Panc1 (cell line): ENCODE measurements at places on chromosomes 6 and 20. TPM values are rescaled to one million over a fixed set of nuclear protein-coding genes. Genes with fewer than 3 reads are reported as not detected.

DNA sequence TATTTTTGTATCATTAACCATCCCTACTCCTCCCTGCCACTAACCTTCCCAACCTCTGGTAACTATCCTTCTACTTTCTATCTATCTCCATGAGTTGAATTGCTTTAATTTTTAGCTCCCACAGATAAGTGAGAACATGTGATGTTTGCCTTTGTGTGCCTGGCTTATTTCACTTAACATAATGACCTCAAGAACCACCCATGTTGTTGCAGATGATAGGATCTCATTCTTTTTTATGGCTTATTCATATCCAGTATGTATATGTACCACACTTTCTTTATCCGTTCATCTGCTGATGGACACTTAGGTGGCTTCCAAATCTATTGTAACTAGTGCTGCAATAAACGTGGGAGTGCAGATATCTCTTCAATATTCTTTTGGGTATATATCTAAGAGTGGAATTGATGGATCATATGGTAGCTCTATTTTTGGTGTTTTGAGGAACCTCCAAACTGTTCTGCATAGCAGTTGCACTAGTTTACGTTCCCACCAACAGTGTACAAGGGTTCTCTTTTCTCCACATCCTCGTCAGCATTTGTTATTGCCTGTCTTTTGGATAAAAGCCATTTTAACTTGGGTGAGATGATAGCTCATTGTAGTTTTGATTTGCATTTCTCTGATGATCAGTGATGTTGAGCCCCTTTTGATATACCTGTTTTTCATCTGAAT is 201.4 kb downstream of the ARHGAP18 start:
- DNase-seq: no peak

DNA sequence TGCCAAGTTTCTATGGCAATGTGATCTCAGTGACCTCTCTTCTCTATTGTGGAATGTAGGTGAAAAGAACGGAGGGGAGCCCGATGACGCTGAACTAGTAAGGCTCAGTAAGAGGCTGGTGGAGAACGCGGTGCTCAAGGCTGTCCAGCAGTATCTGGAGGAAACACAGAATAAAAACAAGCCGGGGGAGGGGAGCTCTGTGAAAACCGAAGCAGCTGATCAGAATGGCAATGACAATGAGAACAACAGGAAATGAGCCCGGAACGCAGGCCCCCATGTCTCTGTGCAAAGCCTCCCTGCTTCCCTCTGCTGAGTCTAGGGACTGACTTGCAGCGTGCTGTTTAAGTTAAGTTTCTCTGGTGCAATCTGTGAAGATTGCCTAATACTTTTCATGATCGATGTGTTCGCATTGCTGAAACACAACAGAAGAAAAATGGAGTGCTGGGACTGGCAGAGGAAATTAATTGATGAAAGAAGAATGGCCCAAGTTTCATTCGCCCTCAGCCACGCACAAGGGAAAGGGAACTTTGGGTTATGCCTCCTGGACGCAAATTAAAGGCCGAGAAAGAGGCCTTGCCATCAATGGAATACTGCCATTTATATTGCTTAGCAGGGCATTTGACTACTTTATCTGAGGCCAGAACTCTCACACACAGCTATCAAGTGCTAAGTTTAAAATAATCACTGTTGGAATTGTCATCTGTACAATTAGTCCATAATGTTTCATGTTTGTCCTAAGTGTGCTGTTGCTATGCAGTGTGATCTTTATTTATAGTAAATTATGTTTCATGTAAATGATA is 146.4 kb downstream of the AKAP7 start:
- no peak for DNase-seq

DNA sequence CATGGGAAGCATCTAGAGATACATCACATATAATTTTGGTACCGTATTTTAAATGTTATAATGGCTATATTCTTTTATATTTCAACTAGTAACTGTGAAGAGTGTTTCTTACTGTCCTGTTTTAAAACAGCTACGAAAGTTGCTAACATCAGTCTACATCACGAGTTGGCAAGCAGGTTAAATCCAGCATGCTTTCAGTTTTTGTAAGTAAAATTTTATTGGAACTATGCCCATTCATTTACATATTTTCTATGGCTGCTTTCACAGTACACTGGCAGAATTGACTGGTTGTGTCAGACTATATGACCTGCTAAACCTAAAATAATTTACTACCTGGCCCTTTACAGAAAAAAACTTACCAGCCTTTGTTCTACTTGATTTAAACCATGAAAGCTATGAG is 478.1 kb downstream of the PHF3 start:
- DNase-seq: no peak

DNA sequence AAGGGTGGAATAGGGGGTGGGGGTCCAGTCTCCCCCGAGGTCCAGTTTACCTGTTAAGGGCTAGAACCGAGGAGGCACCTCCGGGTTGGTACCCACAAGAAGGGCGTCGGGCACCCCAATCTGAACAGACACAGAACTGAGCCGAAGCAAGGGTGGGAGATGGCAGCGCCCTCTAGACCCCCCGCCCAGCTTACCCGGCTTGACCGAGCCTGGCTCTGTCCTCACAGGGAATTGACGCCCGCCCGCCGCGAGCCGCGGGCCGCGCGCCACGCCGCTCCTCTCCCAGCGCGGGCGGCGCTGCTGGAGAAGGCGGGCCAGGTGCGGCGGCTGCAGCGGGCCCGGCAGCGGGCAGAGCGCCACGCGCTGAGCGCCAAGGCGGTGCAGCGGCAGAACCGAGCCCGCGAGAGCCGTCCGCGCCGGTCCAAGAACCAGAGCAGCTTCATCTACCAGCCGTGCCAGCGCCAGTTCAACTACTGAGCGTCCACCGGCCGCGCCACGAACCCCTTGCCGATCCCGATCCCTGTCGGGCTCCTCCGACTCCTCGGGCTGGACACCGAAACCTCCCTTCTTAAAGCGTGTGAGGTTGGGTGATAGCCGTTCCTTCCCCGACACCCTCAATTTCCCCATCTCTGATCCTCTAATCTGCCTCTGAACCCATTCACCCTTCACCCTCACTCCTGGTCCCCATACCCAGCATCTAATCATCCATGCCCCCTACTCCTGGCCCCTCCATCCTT is 5.9 kb downstream of the TP53INP2 start:
- DNase-seq: no peak

DNA sequence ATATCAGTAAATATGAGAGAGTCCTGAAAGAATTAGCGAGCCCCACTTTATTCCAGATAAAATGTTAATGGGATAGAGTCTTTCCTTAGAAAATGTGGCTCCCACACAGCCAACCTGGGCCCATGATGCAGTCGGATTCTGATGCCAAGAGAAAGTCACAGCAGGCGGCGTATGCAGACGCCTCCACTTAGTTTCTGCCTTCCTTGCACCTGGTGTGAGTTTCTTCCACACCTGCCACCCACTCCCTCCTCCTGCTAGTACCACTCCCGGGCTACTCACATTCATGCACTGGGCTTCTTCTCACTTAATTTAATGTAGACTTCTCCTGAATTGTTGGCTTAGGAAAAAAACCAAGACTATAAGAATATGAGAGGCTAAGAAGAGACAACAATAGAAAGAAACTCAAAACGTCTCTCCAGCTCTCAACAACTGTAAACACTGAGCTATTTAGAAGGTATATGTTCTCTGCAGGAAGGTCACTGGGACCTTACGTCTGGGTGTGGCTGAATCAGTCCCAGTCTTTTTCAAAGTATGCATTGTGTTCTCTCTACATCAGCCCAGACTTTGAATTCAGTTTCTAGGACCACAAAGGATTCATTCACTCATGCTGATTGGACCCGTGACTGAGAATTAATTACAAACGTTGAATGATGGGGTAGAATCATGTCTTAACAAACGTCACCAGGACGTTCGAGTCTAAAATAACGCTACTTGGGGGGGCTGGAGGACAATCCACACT is 70.4 kb downstream of the GCNT2 start:
- no peak for DNase-seq

DNA sequence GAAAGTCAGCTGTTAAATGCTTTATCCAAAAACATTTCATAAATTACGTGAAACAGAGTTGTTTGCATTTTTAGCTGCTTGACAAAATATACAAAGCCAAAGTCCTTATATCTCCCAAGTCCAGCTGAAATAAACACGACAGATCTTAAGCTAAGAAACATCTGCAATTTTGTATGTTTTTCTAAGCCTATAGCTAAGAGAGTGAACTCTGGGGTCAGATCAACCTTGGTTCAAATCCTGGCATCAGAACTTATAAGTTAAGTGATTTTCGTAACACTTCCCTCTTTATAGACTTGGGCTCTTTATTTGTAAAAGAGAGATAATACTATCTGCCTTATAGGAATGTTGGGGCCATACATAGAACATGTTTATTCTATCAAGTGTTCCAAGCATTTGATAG is 176.7 kb downstream of the PTPRK start:
- no peak for DNase-seq

GRCh38 chr6:106281088-106281487 is 44.5 kb downstream of the ATG5 start:
- no peak for DNase-seq

- no peak for DNase-seq
Observed at GRCh38 chr6:128368213-128368944, 152.0 kb downstream of the PTPRK start.

- no peak for DNase-seq
Observed at GRCh38 chr6:103231181-103231580, 1628.5 kb downstream of the HACE1 start.

DNA sequence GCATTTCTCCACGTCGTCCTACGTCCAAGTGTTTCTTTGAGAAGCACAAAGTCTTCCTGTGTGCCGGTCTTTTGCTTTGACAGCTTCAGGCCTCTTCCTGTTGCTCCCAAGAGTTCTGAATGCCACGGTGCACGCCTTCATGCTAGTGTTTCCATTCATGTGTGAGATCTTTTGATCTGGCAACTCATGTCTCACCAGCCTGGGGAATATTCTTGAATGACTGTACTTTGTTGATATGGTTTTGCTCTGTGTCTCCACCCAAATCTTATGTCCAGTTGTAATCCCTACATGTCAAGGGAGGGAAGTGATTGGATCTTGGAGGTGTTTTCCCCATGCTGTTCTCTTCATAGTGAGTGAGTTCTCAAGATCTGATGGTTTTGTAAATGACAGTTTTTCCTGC is 129.6 kb upstream of the THBS2 start:
- no peak for DNase-seq

DNA sequence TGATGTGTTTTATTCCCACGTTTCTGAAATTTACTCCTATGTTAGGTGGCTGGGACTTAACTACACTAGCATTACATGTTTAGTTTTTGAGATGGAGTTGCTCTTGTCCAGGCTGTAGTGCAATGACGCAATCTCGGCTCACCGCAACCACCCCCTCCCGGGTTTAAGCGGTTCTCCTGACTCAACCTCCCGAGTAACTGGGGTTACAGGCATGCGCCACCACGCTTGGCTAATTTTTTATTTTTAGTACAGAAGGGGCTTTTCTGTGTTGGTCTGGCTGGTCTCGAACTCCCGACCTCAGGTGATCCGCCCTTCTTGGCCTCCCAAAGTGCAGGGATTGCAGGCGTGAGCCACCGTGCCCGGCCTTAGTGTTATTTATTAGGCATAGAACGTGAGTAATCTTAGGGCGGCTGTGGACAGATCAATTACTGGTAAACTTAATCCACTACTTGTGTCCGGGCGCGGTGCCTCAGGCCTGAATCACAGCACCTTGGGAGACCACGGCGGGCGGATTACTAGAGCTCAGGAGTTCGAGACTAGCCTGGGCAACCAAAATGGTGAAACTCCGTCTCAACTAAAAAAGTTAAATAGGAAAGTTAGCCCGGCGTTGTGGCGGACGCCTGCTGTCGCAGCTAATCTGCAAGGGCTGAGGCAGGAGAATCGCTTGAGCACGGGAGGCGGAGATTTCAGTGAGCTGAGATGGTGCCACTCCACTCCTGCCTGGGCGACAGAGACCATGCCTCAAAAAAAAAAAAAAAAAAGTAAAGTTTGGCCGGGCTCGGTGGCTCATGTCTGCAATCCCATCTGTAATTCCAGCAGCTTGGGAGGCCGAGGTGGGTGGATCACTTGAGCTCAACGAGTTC is 123.7 kb upstream of the BTN3A2 start:
- no peak for DNase-seq

FANCE gene
- total RNA-seq: 4.3 TPM
